ENCODE measurements at places on chromosomes 7 and 10.

DNA sequence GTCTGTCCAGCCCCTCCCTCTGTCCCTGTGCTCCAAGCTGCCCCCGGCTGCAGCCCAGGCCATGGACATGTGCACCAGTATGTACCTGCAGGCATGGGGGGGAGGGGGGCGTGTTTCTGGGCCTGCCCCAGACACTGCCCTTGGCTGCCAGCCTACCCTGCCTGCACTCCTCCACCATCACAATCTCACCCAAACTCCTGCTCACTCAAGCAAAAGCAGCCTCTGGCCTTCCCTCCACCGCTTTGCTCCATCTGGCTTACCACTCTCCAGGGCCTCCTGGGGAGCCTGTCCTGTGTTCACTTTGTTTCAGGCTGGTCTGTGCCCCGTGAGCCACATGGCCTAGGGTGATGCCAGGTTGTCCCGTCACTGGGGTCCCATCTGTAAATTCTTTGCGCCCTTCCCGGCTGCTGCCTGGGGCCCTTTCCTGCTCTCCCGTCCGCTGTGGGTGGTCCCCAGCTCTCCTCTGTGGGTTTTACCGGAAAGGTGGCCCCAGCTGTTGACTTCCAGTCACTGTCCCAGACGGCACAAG is 33.3 kb upstream of the PPIF start:
- no peak for DNase-seq

DNA sequence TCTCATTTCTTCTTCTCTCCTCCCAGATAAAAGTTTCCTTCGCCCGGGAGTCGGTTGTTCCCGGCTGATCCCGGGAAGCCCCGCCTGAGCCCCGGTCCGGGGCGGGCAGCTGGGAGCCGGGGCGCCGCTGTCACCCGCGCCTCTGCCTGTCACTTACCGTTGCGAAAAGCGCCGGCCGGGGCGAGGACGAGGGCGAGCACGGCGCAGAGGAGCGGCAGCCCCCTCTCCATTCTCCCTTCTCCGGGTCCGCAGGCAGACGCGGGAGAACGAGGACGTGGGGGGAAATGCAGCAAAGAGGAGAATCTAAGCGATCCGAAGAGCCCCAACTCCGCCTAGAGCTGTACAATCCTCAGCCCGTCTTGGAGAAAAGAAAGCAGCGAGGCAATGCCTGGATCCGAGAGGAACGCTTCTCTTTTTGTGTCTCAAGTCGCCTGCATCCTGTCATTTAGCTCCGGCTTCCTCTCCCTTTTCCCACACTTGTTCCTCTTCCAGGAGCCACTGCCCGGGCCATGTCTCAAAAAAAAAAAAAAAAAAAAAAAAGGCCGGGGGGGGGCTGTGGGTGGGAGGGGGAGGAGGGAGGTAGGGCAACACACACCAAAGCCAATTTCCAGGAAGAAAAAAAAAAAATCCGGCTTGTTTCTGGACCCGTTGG is at the start of gene NRP1:
NRP1 (minus strand) TSS at position 515 of the 652 bp plus-strand sequence; CDS start at position 230, 285 bp downstream.
- no peak for DNase-seq

GRCh38 chr7:90655566-90655965 is 59.4 kb downstream of the CDK14 start:
- no peak for DNase-seq

DNA sequence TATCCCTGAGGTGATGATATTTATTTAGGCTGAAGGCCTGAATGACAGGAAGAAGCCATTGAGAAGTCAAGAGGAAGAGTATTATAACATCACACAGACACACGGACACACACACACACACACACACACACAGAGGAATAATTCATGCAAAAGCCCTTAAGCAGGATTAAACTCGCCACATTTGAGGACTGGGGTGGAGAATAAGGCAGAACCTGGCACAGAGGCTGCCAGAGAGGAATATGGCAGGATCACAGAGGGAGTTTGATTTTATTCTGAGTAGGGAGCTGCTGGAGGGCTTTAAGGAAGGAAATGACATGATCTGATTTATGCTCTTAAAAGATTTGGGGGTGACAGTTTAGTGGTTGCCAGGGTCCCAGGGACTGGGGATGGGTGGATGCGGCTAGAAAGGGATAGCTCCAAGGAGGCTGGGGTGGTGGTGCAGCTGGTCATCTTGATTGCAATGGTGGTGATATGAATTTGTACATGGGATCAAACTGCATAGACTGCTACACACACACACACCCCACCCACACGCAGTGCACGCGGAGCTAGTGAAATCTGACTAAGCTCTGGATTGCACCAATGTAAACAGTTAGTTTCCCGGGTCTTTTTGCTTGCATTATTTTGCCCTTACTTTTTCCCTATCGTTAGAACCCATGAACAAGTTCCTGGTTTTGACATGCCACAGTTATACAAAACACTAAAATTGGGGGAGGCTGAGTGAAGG is 11.2 kb downstream of the SMURF1 start:
- DNase-seq: no peak

- DNase-seq: no peak
Observed at GRCh38 chr10:92892691-92893054, 44.4 kb downstream of the EXOC6 start.

- no peak for DNase-seq
Observed at GRCh38 chr7:81154565-81154964, 235.7 kb upstream of the SEMA3C start.

DNA sequence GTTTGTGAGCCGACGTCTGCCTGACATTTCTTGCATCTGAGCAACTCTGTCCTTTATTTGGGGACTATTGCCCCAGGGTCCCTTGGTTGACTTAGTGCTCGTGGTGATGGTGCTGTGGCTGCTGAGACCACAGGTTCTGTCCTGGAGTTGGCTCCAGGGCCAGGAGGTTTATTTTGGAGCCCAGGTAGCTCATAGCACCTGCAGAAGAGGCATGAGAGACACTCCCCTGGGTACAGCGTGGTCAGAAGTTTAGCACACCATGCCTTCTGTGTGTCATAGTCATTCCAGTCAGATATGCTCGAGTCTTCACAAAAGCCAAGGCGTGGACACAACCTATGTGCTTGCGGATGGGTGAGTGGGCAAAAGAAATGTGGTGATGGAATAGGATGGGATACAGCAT is 496.9 kb downstream of the TCERG1L start:
- DNase-seq: no peak

- DNase-seq: no peak
Observed at GRCh38 chr10:65943451-65943850, 982.4 kb upstream of the LRRTM3 start.

- DNase-seq: no peak
Observed at GRCh38 chr10:93604146-93604545, 3.1 kb upstream of the RBP4 start.

DNA sequence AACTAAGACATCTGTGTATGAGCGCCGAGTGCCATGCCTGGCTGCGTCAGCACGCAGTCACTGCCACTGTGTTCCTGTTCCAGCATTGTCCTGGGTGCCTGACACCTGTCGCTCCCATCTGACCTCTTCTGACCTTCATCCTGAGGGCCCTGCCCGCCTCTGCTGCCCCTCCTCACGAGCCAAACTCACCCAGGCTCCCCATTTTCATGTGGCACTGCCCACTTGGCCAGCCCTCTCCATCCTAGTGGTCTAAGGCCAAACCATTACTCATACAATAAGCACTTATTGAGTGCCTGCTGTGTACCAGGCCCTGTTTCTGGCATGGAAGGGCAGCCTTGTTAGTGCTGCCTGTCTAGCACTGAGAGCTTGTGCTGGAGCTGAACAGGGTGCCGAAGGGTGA is 77.2 kb upstream of the PCBD1 start:
- DNase-seq: no peak

DNA sequence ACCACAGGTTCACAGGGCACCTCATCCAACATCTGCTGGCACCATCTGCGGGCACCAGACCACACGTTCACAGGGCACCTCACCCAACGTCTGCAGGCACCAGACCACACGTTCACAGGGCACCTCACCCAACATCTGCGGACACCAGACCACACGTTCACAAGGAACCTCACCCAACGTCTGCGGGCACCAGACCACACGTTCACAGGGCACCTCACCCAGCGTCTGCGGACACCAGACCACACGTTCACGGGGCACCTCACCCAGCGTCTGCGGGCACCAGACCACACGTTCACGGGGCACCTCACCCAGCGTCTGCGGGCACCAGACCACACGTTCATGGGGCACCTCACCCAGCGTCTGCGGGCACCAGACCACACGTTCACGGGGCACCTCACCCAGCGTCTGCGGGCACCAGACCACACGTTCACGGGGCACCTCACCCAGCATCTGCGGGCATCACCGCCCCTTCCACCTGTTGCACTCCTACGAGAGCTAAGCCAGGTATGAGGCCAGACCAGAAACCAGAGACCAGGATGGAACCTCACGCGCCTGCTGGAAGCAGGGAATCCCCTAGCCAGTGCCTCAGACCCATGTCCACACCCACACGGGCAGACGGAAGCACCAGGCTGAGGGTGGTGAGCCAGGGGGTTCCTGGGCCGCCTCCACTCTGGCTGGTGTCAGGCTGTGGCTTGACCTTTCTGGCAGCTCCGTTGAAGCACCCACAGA is 182.8 kb downstream of the MAD1L1 start:
- no peak for DNase-seq

DNA sequence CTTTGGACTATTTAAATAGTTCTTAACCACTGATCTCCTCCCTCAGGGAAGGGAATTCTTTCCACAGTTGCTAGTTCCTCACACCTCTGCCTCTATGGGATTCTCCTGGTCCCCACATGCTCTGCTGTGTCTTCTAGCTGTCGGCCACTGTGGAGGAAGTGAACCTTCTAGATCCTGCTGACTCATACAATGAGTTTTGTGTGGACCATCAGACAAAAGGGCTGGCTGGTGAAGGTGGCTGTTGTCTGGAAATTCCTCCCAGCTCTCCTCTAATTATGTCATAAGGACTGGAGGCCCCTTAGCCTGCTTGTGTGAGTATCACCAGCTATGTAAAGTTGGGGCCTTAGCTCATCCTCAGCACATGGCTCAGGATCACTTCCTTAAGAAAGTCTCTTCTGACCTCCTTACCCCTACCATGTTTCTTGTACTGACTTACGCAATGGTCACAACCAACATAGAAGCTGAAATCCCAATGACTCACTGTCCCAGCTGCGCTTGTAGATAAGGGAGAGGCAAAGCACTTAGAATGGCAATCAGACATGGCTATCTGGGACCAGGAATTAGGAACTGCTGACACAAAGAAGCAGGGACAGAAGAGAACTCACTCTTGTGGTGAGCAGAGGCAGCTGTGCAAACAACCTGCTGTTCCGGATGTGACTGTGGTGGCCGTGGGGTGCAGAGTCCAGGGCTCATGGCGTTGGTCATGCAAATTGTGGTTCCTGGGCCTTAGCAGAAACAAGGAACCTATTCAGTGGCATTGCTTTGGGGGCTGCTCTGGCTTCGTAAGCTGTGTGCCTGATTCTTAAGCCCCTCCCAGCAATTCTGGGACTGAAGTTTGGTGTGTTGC is 2.5 kb upstream of the MACC1 start:
- DNase-seq: no peak

- no peak for DNase-seq
Observed at GRCh38 chr10:122255509-122256301, 15.4 kb upstream of the BTBD16 start.

DNA sequence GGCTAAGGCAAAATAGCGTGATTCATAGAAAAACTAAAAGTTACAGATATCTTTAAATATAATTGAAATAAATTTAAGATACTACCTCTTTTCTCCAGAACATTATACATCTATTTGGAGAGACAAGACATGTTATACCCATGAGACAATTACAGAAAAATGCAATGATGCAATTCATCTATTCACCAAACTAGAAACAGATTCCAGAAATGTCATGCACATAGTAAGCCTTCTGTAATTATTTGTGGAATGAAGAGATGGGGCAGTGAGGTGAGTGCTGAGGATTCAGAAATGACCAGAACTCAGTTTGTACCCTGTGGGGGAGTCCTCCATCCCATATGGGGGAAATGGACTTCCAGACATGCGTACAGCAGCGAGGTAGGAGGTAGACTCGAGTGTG is 99.4 kb downstream of the MKX start:
- no peak for DNase-seq

DNA sequence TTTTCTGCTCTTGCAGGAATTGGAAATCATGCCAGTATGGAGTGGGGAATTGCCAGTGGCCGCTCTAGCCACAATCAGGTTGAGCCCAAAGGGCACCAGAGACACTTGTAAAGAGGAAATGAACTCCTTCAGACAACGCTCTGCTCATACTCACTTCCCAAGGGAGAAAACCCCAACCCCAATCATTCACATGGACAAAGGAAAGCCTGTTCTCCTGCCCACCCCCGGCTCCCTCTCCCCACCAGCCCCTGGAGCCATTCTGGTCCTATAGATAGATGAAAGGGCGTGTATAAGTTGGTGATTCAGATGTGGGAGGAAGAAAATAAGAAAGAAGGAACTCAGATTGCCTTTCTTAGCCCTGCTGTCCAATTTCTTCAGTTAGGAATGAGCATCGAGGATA is 57.4 kb downstream of the GFRA1 start:
- no peak for DNase-seq

GRCh38 chr10:70053841-70054288 is 1.2 kb downstream of the MACROH2A2 start:
- no peak for DNase-seq

DNA sequence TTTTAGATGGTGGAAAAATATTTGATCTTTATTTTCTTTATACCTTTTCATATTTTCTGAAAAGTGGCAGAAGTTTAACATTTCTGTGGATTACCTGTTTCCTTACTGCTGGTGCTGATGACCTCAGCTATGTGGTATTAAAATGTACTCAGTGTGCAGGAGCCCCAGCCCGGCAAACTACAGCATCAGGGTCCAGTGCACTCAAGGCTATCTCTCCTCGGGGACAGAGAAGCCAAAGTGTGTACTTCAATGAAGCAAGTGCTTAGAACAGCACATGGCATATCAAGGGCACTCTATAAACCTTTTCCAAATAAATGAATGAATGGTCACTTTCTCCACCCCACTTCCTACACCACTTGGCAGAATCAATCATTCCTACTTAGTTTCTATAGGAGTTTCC is 111.8 kb downstream of the HIP1 start:
- no peak for DNase-seq

DNA sequence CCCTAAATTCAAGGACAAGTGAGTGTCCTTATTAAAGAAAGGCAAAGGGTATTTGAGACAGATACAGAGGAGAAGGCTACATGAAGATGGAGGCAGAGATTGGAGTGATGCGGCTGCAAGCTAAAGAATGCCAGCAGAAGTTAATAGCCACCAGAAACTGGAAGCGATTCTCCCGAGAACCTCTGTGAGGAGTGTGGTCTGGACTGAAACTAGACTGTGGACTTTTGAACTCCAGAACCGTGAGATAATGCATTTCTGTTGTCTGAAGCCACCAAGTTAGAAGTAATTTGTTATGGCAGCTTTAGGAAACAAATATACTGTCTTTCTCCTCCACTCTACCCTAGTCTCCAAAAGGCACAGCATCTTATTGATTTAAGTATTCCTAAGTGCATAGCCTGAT is 80.3 kb upstream of the CREB5 start:
- no peak for DNase-seq

DNA sequence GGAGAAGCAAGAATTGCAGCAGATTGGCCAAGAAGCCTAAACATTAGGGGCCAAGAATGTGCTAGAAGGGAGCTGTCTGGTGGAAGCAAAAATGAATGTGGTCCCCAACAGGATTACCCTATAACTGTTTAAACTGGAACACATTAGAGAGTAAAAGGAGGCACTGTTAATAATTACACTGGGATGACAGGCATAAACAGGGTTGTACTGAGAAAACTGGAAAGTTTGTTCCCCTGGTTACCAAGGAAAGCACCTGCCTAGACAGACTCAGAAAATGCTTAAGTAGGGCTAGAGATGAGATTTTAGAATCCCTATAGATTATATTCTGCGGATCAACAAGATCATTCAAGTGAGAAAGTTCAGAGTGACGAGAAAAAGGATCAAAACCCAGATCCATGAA is 100.8 kb downstream of the CTTNBP2 start:
- no peak for DNase-seq

- no peak for DNase-seq
Observed at GRCh38 chr10:129048513-129048912, 418.5 kb upstream of the MGMT start.

Data from activated CD4-positive, alpha-beta T cell treated with anti-CD3 and anti-CD28 coated beads, Interleukin-2, Interleukin-4, amounts not matched to agents 100 ng/mL and 50 ng/mL, durations not matched to agents 16 hours and 8 hours (primary cell).